ENCODE measurements at places on chromosomes 2 and 18.

- no peak for DNase-seq
Measured at GRCh38 chr18:31439807-31440325, 7.7 kb upstream of the DSG3 start.

DNA sequence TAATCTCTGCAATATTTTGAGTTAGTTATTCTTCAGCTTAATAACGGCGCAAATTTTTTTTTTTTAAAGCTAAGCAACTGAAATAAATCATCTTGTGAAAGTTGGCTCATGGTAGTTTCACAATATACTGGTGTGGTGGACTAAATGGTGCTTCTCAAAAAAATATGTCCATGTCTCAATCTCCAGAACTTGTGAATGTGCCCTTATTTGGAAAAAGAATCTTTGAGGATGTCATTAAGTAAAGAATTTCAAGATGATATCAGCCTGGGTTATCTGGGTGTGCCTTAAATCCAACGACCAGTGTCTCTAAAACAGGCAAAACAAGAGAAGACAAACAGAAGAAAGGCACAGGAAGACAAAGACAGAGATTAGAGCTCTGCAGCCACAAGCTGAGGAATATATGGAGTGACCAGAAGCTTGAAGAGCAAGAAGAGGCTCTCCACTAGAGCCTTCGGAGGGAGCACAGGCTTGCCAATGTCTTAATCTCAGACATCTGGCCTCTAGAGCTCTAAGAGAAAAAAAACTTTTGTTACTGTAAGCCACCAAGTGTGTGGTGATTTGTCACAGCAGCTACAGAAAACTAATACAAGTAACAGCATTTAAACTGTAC lies 71.4 kb downstream of the HNMT start:
- DNase-seq: no peak

DNA sequence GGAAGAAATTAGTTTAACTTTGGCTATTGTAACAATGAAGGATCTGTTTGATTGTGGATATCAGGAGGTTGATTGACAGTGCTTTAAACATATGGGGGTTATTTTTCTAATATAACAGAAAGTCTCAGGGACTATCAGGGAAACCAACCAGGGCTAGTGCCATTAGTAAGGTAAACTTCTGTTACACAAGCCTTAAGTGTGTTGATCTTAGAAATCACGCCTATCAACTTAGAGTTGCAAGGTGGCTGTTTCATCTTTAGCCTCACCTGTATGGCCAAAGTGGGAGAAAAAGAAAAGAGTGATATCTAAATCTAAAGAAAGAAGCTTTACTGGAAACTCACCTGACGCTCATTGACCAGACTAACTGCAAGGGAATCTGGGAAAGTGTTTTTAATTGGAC lies 62.1 kb downstream of the GLS start:
- DNase-seq: no peak

GRCh38 chr2:198452327-198452726 lies 647.9 kb downstream of the PLCL1 start:
- DNase-seq: no peak

- no peak for DNase-seq
Measured at GRCh38 chr2:102749938-102750337, 11.9 kb upstream of the TMEM182 start.

DNA sequence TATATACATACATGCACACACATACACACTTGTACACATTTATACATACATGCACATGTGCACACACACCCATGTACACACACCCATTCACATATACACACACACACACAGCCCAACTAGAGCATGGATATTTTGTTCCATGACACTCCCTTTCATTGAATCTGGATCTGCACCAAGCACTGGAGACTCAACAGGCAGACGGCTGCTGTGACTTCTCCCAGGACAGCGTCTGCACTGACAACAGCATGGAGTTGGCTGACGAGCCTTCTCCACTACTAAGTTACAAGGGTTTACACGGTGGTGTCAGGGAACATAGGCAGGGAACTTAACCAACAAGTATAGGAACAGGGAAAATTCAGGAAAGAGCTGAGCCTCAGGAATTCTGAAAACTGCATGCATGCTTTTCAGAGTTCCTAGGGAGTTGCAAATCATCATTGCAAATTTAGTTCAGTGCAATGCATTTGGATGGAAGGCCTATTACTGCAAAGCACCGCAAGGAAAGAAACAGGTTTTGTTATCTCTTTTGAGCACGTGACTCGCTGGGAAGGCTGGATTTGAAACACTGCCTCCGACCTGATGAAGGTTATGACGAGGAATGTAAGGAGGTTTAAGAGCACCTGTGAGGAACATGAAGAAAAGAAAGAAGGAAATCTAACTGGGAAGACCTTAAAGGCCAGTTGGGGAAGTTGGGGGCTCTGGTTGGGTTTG lies 35.9 kb downstream of the TMEM18 start:
- no peak for DNase-seq

DNA sequence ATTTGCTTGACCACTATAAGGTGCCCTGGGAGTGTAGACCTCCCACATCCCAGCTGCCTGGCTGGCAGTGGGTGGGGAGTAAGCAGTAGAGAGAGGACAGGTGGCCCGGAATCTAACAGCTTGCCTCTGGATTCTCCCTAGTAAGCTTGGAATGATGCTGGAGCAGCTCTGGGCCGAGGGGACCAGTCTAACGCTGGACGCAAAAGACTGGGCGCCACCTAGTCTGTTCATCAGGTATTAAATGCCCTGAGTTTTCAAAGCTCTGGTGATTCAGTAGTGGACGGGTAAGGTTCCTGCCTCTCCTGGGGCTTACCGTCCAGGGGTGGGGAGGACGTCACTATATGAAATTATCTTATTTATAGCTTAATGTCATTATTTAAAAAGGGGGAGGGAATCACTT lies 648 bp upstream of the LYPD6B start:
- DNase-seq: no peak

DNA sequence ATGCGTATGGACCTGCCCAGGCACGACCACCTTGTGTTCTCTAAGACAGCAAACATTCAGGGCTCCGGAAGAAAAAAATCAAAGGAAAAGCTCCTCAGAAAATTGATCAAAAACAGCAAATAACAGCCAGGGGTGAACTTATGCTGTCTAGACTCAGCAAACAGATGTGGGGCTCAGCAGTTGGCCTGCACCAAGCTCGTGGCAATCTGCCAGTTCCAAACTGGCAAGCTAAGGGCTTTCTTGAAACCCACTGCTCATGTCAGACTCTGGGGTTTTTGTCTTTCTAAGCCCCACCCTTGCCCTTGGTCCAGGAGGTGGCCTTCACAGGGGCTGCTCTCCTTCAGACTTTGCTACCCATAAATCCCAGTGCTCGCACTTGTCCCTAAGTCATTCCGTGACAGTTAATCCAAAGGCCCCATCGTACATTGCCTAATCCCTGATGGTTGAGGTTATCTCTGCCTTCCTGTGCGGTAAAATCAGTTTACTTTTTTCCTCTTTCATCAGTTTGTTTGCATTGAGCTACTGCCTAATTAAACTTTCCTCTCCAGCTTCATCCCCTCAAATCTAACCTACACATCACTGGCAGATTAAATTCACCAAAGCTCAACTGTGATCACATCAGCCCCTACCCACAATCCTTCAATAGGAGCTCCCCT lies 408.0 kb downstream of the LRATD1 start:
- no peak for DNase-seq

- DNase-seq: no peak
Measured at GRCh38 chr2:158009399-158009798, 92.3 kb upstream of the UPP2 start.

GRCh38 chr2:3751806-3752205 lies 48.4 kb downstream of the DCDC2C start:
- DNase-seq: no peak

DNA sequence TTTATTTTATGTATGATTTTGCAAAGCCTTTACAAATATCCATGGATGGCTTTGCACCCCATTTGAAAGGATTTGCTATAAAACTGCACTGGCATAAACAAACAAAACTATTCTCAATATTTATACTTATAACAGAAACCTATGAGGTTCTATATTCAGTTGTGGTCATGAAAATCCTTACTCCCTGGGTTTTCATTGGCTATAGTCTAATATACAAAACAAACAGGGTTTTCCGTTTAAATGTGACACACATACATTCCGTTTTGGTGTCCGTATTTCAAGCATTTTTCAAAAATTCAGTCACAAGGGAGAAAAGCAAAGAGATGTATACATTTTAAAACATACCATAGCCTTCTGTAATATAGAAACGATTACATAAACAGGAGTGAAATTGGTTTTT lies 100.0 kb downstream of the TCF4 start:
- DNase-seq: no peak

- no peak for DNase-seq
Measured at GRCh38 chr2:236600158-236600557, 30.5 kb downstream of the ACKR3 start.

DNA sequence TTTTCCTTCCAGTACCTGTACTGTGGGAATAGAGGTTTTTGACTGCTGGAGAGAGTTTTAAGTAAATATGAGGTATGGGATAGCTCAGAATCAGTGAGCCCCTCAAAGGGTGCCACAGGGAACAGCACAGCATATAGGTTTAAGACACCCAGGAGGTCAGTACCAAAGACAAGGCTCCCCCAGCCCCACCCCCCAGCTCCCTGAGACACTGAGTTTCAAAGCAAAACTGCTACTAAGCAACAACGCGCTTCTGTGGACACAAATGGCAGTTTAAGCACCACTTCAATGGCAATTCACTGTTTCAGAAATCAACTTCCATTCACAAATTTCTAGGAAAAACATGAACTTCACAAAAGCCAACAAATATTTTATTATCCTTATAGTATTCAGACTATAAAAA lies 15.2 kb downstream of the E2F6 start:
- DNase-seq: no peak

DNA sequence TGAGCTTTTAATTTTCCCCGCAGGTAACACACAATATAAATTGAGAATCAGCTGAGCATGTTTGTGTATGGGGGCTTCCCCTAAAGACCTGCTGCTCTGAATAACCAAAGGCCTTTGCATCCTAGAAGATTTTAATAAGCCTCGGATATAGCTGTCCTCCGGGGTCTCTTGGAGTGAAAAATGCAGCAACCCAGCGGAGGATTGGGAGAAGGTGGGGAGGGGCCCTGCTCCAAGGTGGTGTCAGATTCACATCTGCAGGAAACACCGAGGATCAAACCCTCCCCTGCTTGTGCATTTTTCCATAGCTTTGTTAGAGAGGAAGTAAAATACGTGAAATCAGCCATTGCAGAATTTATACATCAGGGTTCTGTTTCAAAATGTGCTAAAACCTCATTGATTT lies 63.0 kb upstream of the OTOF start:
- DNase-seq: no peak

DNA sequence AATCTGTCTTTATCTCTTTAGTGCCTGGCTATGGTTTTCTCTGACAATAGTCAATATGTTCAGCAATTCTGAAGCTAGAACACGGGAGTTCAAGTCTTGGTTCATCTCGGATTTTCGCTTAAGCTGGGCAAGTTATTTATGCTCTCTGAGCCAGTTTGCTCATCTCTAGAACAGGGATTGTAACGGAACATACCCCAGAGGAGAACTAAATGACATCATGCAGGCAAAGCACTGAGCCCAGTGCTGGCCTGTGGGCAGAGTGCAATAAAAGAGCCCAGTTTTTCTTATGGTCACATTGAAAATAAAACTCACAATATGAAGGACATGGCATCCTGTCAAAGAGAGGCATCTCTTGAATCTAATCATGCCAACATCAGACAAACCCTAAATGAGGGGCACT lies 143.9 kb downstream of the ZBTB7C start:
- no peak for DNase-seq

- DNase-seq: peak; percentile 33
Measured at GRCh38 chr18:22439447-22439846, 21.7 kb upstream of the CTAGE1 start.

- no peak for DNase-seq
Measured at GRCh38 chr2:226074391-226074790, 674.9 kb downstream of the NYAP2 start.

DNA sequence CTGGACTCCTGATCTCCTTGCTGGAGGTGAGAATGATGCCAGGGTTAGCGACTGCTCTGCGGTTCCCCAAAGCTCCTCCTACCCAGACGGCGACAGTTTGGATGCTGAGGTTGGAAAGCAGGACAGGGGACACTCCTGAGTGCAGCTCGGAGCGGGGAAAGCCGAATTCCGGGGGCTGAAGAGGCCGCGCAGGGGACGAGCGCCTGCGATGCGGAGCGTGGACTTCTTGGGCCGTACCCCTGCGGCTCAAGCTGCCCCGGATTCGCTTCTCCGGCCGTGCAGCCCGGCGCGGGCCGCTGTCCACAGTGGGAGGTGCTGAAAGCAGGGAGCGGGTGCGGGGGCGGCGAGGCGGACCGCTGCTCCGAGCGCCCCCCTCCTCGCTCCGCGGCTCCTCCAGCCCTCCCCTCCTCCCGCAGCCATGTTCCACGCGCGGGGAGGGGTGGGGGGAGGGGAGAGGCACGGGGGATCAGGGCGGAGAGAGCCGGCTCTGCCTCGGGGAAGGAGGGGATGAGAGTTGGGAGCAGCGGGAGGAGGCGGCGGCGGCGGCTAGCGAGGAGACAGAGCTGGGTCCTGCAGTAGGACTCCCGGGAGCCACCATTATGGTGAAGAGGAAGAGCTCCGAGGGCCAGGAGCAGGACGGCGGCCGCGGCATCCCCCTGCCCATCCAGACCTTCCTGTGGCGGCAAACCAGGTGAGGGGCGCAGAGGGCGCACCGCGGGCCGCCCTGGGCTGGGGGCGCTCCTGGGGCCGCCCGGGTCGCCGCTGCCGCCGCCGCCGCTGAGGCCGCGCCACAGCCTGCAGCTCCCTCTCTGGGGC lies at the start of gene UNC80:
Gene UNC80, plus strand, starts transcription at position 359 of the 816 bp plus-strand sequence. Its CDS starts 241 bp downstream, at position 600.
- DNase-seq: peak; percentile 3

DNA sequence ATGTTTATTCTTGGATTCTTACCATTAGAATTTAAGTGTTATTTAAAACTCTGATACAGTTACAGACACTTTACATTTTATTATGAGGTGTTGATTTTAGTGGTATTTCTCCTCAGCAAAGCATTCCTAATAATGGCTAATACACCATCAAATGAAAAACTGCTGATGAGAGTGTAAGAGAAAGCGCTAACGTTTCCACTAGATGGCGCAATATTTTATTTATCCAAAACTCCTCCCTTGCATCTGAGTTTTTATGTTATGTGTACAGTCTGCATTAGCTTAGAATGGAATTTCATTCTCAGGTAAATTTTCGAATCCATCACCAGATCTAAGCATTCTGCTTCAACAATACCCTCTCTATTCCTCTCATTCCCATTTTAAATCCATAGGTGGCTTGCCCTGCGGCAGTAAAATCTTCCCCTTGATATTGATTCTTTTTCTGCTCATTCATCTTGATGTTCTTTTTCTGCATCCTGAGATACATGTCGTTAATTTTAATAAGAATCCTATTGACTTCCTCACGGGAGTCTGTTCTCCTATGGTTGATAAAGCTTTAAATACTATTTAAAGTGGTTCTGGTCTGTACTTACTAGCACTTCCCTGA lies 53.9 kb downstream of the PRKRA start:
- no peak for DNase-seq

GRCh38 chr18:46343931-46344372 lies 239.8 kb downstream of the HAUS1 start:
- DNase-seq: no peak

GRCh38 chr18:48986851-48987761 lies 36.3 kb upstream of the SMAD7 start:
- no peak for DNase-seq
